ENCODE measurements at places on chromosomes 5 and 9.

- H3K27me3 ChIP-seq, result no peaks in the 10 kb centered on the region
- no peaks in the 10 kb centered on the region for H3K36me3 ChIP-seq
- H3K4me1 ChIP-seq, result peaks cover 23% of the 10 kb centered on the region
- peak overlapping the region; percentile 90 for H3K27ac ChIP-seq
- no peak overlapping the region for H3K4me3 ChIP-seq
These were observed 12.8 kb upstream of the PHF19 start for GRCh38 chr9:120889606-120890271.

DNA sequence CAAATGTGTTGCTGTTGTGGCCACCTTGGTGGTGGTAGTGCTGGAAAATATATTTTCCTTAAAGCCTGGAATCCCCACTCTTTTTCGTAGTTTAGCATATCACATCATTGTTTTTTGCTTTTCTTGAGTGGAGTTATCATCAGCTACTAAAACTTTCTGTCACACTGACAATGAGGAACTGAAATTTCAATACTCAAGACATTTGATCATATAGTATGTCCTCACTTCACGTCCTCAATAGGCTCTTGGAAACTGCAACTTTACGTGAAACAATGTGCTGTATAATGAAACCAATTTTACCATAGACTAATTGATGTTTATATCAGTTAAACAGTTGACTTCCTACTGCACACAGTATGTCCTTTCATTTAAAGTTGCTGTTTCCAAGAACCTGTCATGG is 265.8 kb downstream of the ADGRV1 start:
- H3K36me3 ChIP-seq, result no peaks in the 10 kb centered on the region
- no peaks in the 10 kb centered on the region for H3K27me3 ChIP-seq
- H3K4me3 ChIP-seq, result no peak overlapping the region
- no peak for DNase-seq
- no peak overlapping the region for H3K27ac ChIP-seq
- H3K4me1 ChIP-seq, result no peaks in the 10 kb centered on the region

GRCh38 chr9:135123773-135124134 is 36.3 kb downstream of the OLFM1 start:
- H3K27me3 ChIP-seq, result no peaks in the 10 kb centered on the region
- H3K27ac ChIP-seq, result no peak overlapping the region
- H3K4me1 ChIP-seq, result no peaks in the 10 kb centered on the region
- no peak overlapping the region for H3K4me3 ChIP-seq
- no peak for DNase-seq
- H3K36me3 ChIP-seq, result no peaks in the 10 kb centered on the region

DNA sequence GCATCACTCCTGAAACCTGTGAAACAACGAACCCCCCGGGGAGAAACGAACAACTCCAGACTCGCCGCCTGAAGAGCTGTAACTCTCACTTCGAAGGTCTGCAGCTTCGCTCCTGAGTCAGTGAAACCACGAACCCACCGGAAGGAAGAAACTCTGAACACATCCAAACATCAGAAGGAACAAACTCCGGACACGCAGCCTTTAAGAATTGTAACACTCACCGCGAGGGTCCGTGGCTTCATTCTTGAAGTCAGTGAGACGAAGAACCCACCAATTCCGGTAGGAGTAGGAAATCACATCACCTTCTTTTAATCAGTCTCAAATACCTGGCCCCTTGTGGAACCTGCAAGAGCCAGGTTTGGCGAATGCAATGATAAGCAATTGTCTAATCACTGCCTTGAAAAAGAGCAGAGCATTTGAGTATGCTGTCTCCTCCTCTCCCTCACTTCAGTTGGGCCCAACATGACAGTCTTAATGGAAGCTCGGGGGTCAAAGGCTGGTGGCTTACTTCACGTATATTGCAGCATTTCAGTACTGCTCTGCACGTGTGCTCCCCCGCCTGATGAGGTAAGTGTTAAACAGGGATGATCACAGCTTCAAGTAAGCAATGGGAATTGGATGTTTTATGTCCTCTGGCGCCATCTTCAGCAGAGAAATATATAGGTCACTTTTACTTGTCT is 473 bp downstream of the IRGM start:
- H3K4me1 ChIP-seq, result no peaks in the 10 kb centered on the region
- peak; percentile 18 for DNase-seq
- no peaks in the 10 kb centered on the region for H3K36me3 ChIP-seq
- H3K4me3 ChIP-seq, result no peak overlapping the region

- no peak overlapping the region for H3K27ac ChIP-seq
- no peaks in the 10 kb centered on the region for H3K27me3 ChIP-seq
- no peaks in the 10 kb centered on the region for H3K36me3 ChIP-seq
- no peak for DNase-seq
- H3K4me3 ChIP-seq, result no peak overlapping the region
- H3K4me1 ChIP-seq, result no peaks in the 10 kb centered on the region
These were observed 78.4 kb downstream of the FANCC start for GRCh38 chr9:95239071-95239470.

- no peak for DNase-seq
- no peak overlapping the region for H3K4me3 ChIP-seq
- H3K4me1 ChIP-seq, result peaks cover 4% of the 10 kb centered on the region
- H3K27me3 ChIP-seq, result no peaks in the 10 kb centered on the region
- no peak overlapping the region for H3K27ac ChIP-seq
These were observed 5.3 kb upstream of the DAB2IP start for GRCh38 chr9:121645853-121646807.

GRCh38 chr9:111429175-111429574 is 55.0 kb downstream of the ECPAS start:
- H3K36me3 ChIP-seq, result peaks cover 42% of the 10 kb centered on the region
- DNase-seq, result no peak
- no peak overlapping the region for H3K27ac ChIP-seq
- H3K4me1 ChIP-seq, result no peaks in the 10 kb centered on the region
- no peak overlapping the region for H3K4me3 ChIP-seq

DNA sequence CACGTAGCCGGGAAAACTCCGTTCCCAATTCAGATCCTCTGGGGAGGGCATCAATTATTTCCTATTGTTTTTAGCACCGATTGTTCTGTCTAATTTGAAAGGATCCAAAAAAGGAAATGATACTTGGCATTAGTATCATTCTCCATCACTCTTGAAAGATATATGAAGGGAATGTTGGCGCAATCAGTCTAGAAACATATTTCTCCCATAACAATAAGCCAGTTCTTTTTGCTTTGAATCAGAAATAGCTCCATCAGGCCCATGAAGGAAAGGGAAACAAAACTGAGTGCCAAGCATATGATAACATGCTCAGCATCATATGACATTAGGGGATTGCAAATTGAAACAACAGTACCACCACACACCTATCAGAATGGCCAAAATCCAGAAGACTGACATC is 39.8 kb downstream of the SRD5A1 start:
- no peaks in the 10 kb centered on the region for H3K27me3 ChIP-seq
- no peaks in the 10 kb centered on the region for H3K4me1 ChIP-seq
- no peak overlapping the region for H3K4me3 ChIP-seq
- no peak overlapping the region for H3K27ac ChIP-seq
- H3K36me3 ChIP-seq, result peaks cover 5% of the 10 kb centered on the region

GRCh38 chr5:72138943-72139521 is 31.8 kb downstream of the MAP1B start:
- peaks cover 11% of the 10 kb centered on the region for H3K36me3 ChIP-seq
- H3K27ac ChIP-seq, result peak overlapping the region; percentile 95
- peaks cover 26% of the 10 kb centered on the region for H3K4me1 ChIP-seq
- peak overlapping the region; percentile 35 for H3K4me3 ChIP-seq
- no peaks in the 10 kb centered on the region for H3K27me3 ChIP-seq

DNA sequence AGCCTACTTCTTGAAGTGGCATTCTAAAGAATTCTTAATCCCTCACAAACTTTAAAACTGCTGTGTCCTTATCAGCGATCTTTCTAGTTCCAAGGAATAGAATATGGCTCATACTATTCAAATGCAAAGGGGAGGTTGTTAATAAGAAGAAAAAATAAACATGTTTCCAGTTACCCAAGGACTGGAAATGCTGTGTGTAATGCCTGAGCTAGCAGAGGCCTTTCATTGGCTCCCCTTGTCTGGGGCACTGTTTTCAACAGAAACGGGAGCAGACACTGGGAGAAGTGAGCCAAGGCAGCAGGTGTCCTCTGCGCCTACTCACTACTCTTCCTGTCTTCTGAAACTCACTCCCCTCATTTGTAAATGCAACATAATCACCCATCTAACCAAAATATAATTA is 253.0 kb downstream of the MARCHF11 start:
- no peaks in the 10 kb centered on the region for H3K27me3 ChIP-seq
- H3K36me3 ChIP-seq, result no peaks in the 10 kb centered on the region
- no peak overlapping the region for H3K4me3 ChIP-seq
- H3K27ac ChIP-seq, result no peak overlapping the region

DNA sequence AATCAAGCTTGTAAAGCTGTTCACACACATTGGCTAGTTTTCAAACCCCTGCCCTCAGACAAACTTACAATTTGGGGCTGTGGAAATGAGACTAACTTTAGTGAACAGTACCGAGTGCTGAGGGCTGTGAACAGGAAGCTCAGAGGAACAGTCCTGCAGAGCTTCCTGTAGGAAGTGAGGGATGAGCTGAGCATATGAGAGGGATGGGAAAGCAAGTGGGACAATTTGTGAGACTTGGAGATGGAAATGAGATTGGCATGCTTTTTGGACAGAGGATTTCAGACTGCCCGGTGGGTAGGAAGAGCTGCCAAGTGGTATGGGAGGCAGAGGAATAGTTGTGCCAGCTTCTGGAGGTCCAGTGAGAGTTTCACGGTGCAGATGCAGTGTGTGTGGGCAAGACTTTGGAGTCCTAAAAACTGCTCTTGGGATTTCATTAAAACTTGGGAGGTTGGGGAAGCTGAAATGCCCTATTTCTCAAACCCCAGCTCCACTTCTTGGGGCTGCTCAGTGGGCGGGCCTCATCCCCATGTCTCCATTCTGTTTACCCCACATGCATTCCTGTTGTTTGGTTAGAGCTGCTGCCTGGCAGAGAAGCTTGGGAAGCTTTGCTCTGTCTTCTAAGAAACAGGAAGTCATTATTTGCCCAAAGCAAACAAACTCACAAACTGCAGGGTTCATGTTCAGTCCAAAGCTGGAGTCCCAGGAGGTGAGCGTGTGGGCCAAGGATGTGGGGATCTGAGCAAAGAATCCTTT is 267.5 kb downstream of the ZSWIM6 start:
- no peaks in the 10 kb centered on the region for H3K27me3 ChIP-seq
- DNase-seq, result no peak
- peaks cover 11% of the 10 kb centered on the region for H3K4me1 ChIP-seq
- H3K36me3 ChIP-seq, result no peaks in the 10 kb centered on the region
- H3K27ac ChIP-seq, result no peak overlapping the region
- H3K4me3 ChIP-seq, result no peak overlapping the region

DNA sequence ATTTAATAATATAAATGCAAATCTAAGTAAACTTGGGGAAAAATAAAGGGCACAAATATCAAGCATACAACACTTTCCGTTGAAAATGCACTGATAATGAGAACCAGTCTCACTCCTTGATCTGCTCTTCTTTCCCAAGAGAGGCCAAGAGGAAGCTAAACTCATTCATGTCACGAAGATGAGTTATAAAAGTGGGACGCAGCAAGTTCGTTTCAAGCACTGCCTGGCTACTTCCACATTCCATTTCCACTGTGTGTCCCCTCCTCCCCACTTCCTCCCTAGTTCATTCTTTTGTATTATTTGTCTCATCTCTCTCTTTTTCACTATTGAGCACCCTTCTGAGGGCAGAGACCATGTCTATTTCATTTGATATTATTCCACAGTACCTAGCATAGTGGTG is 158.1 kb downstream of the SLC24A2 start:
- H3K27ac ChIP-seq, result no peak overlapping the region
- no peaks in the 10 kb centered on the region for H3K4me1 ChIP-seq
- DNase-seq, result no peak
- H3K36me3 ChIP-seq, result no peaks in the 10 kb centered on the region
- no peaks in the 10 kb centered on the region for H3K27me3 ChIP-seq

DNA sequence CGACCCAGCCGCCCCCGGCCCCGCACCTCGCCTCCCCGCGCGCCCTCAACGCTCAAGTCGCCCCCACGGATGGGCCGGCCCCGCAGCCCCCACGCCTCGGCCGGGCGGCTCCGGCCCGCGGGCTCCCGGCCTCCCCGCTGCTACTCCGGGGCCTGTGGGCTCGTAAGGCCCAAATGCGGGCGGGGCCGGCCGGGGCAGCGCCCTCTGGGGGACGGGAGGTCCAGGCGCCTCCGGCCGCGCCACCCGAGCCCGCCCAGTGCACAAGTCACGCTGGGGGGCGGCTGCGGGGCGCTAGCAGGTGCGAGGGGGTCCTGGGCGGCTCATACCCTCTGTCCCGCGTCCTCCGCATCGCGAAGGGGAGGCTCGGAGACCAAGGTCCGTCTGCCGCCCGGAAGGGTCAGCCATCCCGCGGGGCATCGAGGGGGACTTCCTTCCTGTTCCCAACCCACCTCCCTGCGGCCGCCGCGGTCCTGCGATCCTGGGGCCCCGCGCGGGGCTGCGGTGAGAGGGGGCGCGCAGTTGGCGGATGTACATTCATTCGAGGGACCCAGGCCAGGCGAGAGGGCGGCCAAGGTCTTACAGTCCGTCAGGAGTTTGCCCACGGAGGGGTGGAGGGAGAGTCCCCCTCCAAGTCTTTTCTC is at the start of gene CIZ1:
TSS of gene CIZ1 (minus strand) at position 167 of the 641 bp plus-strand sequence. CDS start 715 bp downstream, outside the sequence.
- H3K27ac ChIP-seq, result peak within 1 kb of the TSS; percentile 77
- H3K4me3 ChIP-seq, result peak within 1 kb of the TSS; percentile 97
- H3K27me3 ChIP-seq, result no peaks in the 10 kb centered on the region

GRCh38 chr9:133619791-133620190 is 10.6 kb upstream of the FAM163B start:
- DNase-seq, result no peak
- H3K27ac ChIP-seq, result no peak overlapping the region
- no peaks in the 10 kb centered on the region for H3K27me3 ChIP-seq
- H3K36me3 ChIP-seq, result no peaks in the 10 kb centered on the region
- H3K4me1 ChIP-seq, result no peaks in the 10 kb centered on the region

All from ascending aorta (tissue), 2 donors.